ENCODE measurements at places on chromosomes 3 and 15. TPM values are rescaled to one million over a fixed set of nuclear protein-coding genes. Genes with fewer than 3 reads are reported as not detected.

- peaks cover 2% of the 10 kb centered on the region for H3K27me3 ChIP-seq
- no peaks in the 10 kb centered on the region for H3K4me1 ChIP-seq
- no peak for DNase-seq
- no peak overlapping the region for H3K27ac ChIP-seq
- H3K36me3 ChIP-seq: no peaks in the 10 kb centered on the region
Observed at GRCh38 chr3:43073116-43073835, 32.6 kb downstream of the POMGNT2 start.

DNA sequence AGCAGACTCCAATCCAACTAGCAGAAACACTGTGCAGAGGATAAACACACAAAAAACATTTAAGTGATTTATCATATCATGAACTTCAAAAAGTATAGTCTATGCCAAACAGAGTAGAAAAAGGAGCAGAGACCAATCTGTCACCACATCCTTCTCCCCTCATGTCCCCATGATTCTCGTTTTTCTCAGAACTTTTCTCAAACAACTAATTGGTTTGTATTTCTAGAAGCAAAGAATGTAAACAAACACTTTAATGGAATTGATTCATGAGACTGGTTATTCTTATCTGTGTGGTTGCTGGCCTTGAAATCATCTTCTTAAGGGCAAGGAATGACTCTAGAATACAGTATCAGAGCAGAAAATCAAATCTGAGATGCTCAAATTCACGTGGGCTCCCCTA lies 294.2 kb upstream of the THBS1 start:
- peaks cover 26% of the 10 kb centered on the region for H3K4me1 ChIP-seq
- H3K27ac ChIP-seq: no peak overlapping the region
- H3K27me3 ChIP-seq: no peaks in the 10 kb centered on the region
- no peaks in the 10 kb centered on the region for H3K36me3 ChIP-seq
- DNase-seq: no peak

The CCR3 gene
- not detected for total RNA-seq

The C3orf85 gene
- total RNA-seq: not detected

GRCh38 chr3:122313281-122313680 lies 11.8 kb upstream of the CSTA start:
- no peaks in the 10 kb centered on the region for H3K27me3 ChIP-seq
- H3K27ac ChIP-seq: no peak overlapping the region
- no peak for DNase-seq
- H3K4me1 ChIP-seq: no peaks in the 10 kb centered on the region
- H3K4me3 ChIP-seq: no peak overlapping the region
- no peaks in the 10 kb centered on the region for H3K36me3 ChIP-seq

- no peak overlapping the region for H3K27ac ChIP-seq
- no peaks in the 10 kb centered on the region for H3K36me3 ChIP-seq
- no peak overlapping the region for H3K4me3 ChIP-seq
- no peaks in the 10 kb centered on the region for H3K27me3 ChIP-seq
- H3K4me1 ChIP-seq: no peaks in the 10 kb centered on the region
- DNase-seq: no peak
Observed at GRCh38 chr3:17027318-17027717, 142.6 kb downstream of the PLCL2 start.

DNA sequence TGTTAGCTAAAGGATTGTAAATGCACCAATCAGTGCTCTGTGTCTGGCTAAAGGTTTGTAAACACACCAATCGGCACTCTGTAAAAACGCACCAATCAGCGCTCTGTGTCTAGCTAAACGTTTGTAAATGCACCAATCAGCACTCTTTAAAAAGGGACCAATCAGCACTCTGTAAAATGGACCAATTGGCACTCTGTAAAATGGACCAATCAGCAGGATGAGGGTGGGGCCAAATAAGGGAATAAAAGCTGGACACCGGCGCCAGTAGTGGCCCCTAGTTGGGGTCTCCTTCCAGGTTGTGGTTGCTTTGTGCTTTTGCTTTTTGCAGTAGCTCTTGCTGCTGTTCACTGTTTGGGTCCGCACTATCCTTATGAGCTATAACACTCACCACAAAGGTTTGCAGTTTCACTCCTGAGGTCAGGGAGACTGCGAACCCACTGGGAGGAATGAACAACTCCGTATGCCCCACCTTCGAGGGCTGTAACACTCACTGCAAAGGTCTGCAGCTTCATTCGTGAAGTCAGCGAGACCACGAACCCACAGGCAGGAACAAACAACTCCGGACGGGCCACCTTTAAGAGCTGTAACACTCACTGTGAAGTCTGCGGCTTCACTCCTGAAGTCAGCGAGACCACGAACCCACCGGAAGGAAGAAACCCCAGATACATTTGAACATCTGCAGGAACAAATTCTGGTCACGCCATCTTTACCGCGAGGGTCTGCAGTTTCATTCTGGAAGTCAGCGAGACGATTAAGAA lies 1.1 kb upstream of the SUCLG2 start:
- H3K4me3 ChIP-seq: no peak overlapping the region
- no peak for DNase-seq

DNA sequence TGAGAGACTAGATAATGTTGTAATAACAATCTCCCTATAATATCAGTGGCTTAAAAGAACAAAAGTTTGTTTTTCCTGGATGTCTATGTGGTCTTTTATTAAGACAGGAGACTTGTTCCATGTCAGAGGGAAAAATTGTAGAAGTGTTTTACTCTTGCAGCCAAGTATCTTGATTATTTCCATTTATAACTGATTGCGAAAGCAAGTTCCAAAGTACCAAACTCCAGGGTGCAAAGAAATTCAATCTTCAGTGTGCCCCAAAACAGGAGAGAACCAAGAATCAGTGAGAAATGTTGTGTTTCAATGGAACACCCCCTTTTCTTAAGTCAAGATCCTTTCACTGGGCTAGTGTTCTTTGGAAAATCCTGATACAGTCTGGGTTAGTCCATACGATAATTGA lies 624.4 kb upstream of the BCHE start:
- H3K36me3 ChIP-seq: no peaks in the 10 kb centered on the region
- H3K4me1 ChIP-seq: no peaks in the 10 kb centered on the region

GRCh38 chr15:63436872-63437375 lies 55.3 kb upstream of the CA12 start:
- no peak overlapping the region for H3K4me3 ChIP-seq
- peak; percentile 70 for DNase-seq
- H3K36me3 ChIP-seq: no peaks in the 10 kb centered on the region
- H3K27ac ChIP-seq: peak overlapping the region; percentile 29
- no peaks in the 10 kb centered on the region for H3K27me3 ChIP-seq

The TRPM1 gene
- total RNA-seq: not detected

- H3K4me1 ChIP-seq: no peaks in the 10 kb centered on the region
- DNase-seq: no peak
Observed at GRCh38 chr3:142035308-142035922, 113.9 kb downstream of the TFDP2 start.

The GCNT3 gene
- total RNA-seq: not detected

- peak; percentile 80 for DNase-seq
- H3K36me3 ChIP-seq: no peaks in the 10 kb centered on the region
- H3K4me3 ChIP-seq: no peak overlapping the region
- H3K4me1 ChIP-seq: peaks cover 37% of the 10 kb centered on the region
- no peaks in the 10 kb centered on the region for H3K27me3 ChIP-seq
- peak overlapping the region; percentile 55 for H3K27ac ChIP-seq
Observed at GRCh38 chr3:43413676-43414368, 127.5 kb downstream of the SNRK start.

The MAGEL2 gene
- total RNA-seq: not detected

Data from endothelial cell of umbilical vein (primary cell).